ENCODE measurements at places on chromosomes 5 and 9.

- no peak for DNase-seq
Measured at GRCh38 chr5:62259699-62260250, 46.2 kb upstream of the KIF2A start.

GRCh38 chr5:38720554-38721361 is 125.1 kb upstream of the OSMR start:
- no peak for DNase-seq

- no peak for DNase-seq
Measured at GRCh38 chr9:93964685-93965084, 9.5 kb upstream of the BARX1 start.

- no peak for DNase-seq
Measured at GRCh38 chr9:76560481-76560922, 101.5 kb downstream of the GCNT1 start.

- DNase-seq: no peak
Measured at GRCh38 chr5:78699552-78700153, 51.1 kb upstream of the LHFPL2 start.

GRCh38 chr9:133582501-133583045 is 26.6 kb downstream of the FAM163B start:
- no peak for DNase-seq

DNA sequence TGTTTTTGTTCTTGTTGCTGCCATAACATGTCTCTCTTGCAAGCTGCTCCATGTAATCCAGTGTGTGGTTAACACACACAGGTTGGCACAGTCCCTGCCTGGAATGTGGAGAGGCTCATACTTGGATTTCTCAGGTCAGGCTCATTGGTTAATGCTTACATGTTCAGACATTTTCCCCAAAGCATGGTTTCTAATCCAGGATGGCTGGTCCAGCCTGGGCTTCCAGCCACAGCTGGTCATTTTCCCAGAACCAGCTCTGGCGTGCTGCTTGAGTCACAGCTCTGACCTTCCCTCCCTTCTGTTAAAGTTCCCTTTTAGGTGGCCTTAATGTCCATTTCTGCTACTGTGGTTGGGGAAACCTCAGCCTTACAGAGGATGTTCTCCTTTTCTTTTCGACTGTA is 294.3 kb downstream of the TAF11L14 start:
- no peak for DNase-seq

DNA sequence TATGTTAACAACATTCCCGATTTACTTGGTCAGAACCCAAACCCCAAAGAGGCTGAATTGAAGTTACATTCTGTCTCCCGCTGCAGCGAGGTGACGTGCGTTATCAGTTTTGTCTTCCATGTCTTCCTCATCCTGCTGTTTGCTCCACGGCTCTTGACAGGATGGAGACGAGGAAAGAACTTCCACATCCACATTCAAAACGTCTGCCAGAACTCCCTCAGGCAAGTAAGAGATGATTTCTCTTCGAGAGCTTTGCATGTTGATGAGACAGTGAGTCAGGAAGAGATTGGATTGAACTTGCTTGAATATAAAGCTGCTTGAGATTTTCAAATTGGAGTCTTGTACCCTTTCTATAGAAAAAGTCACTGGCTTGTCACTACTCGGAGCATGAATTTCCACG is 242.6 kb downstream of the AUH start:
- DNase-seq: no peak

DNA sequence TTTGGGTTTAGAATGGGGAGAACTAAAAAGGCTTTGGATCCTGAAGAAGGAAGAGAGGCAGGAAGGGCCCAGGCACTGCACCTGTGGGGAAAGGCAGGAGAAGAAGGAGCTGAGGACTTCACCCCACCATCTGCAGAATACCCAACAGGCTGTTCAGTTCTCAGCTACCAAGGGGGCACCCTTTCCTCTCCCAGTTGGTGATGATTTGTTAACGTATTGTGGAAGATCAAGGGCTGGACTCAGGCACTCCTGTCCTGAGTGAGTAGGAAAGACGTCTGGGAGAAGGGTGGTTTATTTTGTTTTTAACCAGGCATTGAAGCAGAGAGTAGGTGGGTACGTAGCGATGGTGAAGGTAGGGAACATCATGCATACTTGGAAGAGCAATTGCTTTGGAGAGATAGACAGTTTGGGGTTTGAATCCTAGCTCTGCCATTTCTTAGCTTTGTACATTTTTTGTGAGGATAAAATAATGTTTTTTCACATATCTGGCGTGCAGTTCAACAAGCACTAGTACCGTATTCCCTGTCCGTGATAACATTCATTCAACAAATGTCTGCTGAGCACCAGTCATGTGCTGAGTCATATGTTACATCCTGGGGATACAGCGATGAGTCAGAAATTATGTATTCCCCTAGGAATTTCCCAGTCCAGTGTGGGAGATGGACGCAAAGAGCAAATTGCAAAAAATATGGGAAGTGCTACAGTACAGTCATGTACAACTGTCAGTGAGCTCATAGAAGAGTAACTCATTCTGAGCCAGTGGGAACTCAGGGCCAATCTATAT is 2.1 kb downstream of the MSANTD3 start:
- no peak for DNase-seq

DNA sequence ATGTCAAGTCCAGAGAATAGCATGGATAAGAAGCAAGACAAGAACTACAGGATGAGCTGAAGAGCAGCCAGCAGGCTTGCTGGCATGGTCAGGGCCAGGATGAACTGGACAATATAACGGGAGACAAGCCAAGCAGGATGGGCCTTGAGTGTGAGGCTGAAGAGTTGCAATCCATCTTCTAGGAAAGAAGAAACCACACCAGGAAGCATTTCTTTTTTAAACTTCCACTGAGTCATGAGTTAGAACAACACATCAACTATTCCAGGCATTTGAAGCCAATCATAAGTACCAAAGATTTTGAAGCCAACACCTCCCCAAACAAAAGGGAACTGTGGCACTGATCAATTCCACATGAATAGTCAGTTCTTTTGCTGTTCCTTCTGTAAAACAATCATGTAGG is 27.3 kb downstream of the SLC31A2 start:
- DNase-seq: no peak

DNA sequence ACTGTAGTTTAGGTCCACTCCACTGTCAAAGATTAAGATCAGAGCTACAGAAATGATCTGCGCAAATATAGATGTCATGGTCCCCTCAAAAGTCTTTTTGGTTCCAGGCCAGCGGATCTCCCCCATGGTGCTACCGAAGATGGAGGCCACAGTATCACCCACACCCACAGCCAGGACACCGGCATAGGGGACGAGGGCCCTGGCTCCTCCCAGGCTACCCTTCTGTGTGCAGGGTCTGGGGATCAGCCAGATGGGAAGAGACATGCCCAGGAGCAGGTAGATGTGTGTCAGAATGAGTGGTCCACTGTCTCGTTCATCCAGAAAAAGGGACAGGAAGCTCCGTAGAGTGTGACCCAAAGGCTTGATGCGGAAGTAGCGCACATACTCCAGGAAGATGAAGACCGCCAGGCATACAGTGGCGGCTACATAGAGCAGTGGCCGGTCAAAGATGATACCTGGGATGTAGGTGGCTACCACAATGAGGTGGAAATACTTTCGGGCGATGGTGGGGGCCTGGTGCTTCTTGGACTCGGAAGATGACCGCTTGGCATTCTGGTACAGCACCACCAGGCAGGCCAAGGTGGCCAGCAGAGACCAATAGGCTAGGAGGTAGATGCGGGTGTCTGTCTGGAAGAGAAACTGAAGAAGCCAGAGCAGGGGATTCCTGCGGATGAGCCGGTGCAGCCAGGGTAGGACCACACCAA is 1.5 kb downstream of the DOLK start:
- no peak for DNase-seq

DNA sequence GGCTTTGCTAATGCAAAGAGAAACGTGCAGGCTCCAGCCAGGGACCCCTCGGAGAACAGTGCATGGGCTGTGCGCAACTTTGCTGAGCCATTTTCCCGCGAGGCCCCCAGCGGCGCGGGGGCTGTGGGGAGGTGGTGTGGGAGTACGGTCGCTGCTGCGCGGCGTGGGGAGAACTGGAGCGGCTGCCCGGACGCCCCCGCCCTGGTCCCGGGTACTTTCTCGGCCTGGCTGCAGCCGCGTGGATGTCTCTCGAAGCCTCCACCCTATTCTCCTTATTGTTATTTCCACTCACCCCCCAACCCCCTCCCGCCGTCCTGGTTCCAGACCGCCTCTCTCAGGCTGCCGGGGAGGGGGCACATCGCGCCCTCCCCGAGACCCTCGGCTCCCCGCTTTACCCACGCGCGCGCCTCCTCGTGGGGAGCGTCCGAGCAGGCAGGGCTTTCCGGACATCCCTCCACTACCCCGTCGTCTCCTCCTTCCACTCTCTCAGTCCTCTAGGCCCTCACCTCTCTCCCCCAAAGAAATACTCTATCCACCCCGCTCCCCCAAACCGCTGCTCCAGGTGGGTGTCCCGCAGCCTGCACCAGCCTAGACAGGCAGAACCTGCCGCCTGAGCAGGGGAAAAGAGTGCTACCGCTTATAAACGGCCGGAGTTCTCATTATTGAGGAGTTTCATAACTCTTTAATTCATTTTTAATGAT is 68.6 kb upstream of the TBCA start:
- DNase-seq: no peak

DNA sequence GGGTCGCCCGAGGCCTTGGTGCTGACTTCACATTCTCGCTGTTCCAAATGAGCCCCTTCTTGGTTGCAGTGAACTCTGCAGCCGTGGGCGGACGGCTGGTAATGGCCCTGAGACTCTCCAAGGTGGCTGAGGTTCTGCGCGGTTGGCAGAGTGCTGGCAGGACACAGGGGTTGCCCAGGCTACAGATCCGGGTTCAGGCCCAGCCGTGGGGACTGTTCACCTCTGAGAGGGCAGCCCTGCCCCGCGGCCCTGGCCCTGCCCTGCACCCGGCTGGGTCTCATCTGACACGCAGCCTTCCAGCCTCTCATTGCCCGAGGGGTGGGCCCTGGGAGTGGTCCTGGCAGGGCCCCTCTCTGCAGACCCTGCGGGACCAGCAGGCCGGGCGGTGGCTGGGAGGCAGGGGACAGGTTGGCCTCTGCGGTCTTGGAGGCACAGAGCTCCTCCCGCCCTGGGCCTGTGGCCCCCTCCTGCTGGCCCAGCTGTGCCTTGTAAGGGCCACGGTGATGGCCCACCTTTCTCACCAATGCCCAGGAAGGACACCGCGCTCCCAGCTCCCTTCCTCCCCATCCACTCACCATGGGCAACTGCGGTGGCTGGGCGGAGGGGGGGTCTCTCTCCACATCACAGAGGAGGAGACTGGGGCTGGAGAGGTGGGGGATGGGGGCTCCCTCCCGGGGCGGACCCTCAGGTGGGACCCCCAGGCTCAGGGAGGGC is 51.6 kb downstream of the AHRR start:
- no peak for DNase-seq

- no peak for DNase-seq
Measured at GRCh38 chr5:157993986-157994691, 135.2 kb upstream of the CLINT1 start.

GRCh38 chr5:53337827-53338226 is 142.6 kb upstream of the FST start:
- DNase-seq: no peak

DNA sequence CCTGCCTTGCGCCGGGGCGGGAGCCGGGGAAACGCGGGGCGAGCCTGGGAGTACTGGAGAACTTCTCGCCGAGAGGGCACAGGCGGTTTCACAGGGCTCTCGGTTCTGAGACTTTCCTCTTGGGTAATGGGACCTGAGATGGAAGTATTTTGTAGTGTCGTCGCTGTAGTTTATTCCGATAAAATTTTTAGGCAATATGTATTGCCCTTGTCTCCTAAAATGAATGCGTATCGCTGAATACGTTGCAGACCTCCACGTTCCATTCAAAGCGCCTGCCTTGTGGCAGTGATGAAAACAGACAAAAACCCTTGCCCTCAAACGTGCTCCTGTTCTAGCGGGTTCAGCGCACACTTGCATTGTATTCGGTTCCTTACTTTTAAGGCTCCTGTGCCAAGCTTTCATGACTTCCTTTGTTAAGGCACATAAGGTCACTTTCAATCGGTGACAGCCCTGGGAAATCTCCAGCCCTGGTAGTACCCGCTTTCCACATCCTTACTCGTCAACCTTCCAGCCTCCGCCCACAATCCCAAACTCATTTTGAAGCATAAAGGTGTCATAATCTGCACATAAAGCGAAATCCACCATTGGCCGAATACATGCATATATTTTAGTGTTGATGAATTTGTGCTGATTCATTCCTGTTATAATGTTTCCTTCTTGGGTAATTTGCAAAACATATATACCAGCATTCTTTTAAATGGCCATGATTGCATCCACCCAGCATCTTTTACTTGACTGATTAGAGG is 694 bp downstream of the RMI1 start:
- peak; percentile 23 for DNase-seq

DNA sequence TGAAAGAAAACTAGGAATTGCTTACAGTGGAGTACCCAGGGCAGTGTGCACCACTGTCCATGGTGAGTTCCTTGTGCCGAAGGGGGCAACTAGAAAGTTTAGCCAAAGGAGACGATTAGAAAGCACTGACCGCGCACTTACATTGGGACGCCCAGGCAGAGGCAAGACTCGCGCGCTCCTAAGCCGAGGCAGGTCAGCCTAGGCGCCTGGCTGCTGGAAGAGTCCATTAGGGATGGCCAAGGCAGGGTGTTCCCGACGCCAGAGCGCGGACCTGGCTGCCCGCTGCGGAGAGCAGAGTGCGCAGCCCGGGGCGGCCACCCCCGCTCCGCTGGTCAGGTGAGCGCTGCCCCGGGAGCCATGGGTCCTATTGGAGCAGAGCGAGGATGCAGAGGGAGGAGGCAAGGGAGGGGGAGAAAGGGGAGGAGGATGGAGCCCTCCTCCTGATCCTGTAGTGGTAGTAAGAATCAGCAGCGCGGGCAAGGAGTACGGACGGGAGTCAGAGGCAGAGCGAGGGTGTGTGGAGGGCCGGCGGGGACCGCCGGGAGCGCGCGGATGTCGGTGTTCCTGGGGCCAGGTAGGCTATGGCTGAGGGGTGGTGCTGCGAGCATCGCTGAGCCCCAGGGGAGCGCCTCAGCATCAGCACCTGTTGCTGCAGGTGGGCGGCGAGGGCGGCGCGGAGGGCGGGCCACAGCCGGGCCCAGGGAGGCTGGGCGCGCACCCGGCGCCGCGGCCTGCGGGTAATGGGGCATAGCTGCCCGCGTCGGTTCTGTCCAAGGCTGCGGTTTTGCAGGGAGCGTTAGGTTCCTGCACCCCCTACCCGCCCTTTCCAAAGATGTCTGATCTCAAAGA is at the start of gene ADGRV1:
ADGRV1 (plus strand) TSS at position 454 of the 849 bp plus-strand sequence; CDS start at position 553, 99 bp downstream.
- peak; percentile 89 for DNase-seq

DNA sequence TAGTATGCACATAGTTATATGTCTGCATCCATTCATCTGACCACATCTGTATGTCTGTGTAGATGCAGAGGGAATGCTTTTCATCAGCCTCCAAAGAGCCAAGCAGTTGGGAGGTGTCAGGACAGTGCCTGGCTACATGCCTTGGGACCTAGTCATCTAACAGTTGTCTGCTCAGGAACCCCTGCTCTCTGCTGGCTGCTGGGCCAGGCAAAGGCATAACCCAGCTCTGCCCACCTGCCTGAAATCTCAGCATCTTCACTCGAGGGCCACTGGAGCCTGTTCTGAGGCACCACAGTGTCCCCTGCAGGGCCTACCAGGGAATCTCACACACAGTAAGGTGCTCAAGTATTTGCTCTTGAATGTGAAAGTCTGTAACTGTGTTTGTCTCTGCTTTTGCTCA is 3.7 kb downstream of the C9orf50 start:
- DNase-seq: no peak
